ENCODE measurements at places on chromosomes 5 and 9.

DNA sequence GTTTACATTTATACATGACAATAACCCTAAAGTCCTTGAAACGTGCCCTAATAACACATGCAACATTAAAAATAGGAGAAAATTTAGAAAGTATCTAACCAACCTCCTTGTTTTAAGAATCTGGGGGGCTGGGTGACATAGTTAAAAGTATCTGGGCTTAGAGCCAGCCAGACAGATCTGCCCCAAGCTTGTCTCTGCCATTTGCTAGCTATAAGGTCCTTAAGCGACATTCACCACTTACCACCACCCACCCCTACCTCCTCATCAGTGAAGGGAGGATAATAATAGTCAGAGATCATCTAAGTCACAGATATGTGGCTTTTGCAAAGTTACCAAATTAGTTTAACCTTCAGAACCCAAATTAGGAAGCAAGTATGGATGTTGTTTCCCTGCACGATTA, 33.8 kb upstream of the CAST start:
- DNase-seq, result no peak

DNA sequence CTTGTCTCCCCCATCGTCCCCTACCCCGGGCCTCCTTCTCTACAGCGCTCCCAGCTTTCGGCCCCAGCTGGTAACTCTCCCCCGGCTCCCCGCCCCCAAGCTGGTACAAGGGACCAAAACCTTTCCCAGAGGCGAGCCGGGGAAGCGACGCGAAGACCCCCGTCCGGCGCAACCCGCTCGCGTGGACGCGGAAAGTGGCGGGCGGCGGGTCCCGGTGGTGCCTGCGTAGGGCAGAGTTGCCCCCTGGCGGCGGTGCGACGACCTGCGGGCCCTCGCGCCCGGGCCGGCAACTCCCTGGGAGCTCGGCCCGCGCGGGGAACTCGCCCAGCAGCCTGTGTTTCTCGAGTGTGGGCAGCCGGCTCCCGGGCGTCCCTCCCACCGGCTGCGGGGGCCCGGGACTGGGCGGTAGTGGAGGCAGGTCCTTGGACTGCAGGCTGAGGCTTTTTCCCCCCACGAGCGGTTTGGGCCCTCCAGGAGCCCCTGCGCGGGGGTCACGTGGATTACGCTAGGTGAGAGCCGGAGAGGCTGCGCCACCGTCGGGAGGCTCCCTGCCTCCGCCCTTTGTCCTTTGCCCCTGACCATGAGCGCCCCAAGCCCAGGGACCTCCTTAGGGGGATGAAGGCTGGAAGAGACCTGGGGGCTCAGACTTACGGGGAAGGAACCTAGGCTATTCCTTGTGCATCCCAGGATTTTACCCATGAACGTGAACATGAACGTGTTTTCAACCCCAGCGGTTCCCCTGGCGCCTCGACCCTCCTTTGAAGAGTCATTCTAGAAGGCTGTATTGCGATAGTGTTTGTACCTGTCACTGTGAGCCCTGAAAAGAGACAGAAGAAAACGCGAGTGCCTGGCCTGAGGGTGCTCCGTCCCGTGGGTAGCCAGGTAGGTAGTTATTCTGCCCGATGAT, 2.9 kb upstream of the FOXD1 start:
- DNase-seq, result peak; percentile 64

- no peak for DNase-seq
Measured at GRCh38 chr9:75019022-75019421, 9.1 kb downstream of the CARNMT1 start.

- no peak for DNase-seq
Measured at GRCh38 chr5:171736976-171737891, 48.4 kb upstream of the SMIM23 start.

- DNase-seq, result peak; percentile 84
Measured at GRCh38 chr5:72508241-72509170, 1.3 kb upstream of the ZNF366 start.

DNA sequence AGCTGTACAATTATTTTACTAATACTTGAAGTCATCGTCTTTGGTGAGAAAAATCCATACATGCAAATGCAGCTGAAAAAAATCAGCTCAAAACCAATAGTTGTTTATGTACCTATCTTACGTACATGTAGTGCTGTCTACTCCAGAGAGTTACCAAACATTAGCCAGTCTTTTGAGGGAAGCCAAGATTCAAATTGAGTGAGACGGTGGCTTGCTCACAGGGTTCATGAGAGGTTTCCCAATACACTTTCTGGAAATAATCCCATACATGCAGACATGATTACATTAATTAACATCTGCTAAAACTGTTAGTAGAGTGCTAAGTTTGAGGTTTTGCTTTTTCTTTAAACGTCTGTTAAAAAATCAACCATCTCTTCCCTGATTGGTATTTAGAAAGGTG, 2.3 kb downstream of the C9orf72 start:
- no peak for DNase-seq

- no peak for DNase-seq
Measured at GRCh38 chr9:135878528-135879236, 28.7 kb downstream of the CAMSAP1 start.

- no peak for DNase-seq
Measured at GRCh38 chr5:102991802-102992201, 128.1 kb downstream of the GIN1 start.

DNA sequence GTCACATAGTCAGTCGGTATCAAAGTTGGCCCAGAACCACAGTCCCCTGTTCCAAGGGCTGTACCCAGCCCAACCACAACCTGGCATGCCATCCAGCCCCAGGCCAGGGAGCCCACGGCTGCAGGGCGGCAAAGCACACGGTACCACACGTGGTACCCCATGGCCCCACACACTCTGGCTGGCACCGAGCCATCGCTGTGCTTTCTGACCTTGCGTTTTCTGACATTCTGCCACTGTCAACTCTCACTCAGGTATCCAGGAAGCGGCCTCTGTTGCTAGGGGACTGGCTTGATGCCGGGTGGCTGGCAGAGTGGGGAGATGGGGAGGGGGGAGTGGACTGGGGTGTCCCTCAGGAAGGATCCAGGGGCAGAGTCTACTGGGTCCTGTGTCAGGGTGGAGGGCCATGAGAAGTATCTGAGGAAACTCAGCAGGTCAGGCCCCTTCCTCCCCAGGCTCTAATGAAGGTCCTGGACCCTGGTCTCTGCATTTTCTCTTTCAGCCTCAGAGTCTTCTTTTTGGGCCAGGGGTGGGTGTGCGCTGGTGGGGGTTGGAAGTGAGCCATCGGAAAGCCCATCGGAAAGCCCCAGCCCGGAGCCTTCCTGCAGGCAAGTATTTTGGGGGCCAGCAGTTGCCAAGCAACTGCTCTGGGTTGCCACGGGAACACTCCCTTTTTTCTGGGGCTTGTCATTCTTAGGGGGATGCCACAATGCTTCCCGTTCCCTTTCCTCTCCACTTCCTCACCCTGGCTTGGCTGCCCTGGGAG, 21.0 kb upstream of the RALGDS start:
- DNase-seq, result peak; percentile 39

- no peak for DNase-seq
Measured at GRCh38 chr5:176870110-176870591, 29.0 kb downstream of the HK3 start.
